ENCODE measurements at places on chromosomes 7 and 10. TPM values are rescaled to one million over a fixed set of nuclear protein-coding genes. Genes with fewer than 3 reads are reported as not detected.
A peak's percentile ranks its signal among the peaks of the same experiment; 100 is the strongest.

DNA sequence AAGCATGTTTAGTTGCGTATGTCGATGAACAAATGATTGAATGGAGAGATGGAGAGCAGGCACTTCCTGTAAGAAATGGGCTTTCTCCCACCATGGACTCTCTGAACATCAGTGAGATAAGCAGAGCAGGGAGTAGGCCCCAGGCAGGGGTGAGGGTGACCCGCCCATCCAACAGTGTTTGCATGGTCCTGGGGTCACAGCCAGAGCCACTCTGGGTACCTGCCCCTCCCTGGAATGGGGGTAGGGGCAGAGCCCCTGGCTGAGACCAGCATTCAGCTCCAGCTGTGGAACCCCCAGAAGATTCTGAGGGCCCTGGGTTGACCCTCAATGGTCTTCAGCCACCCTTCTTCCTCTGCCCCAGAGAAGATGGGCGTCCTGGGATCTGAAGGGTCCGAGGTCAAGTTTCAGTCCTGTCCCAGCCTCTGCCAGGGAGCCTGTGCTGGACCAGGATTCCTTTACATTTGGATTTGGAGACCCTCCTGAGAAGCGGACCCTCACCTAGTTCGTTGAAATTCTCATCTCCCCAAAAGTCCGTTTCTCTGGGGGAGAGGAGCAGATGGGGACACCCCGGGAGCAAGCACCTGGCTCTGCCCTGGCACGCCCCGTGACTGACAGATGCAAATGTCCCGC is 2.4 kb upstream of the FGF8 start:
- H3K4me1 ChIP-seq = peaks cover 53% of the 10 kb centered on the region
- no peak for DNase-seq
- peaks cover 5% of the 10 kb centered on the region for H3K36me3 ChIP-seq
- H3K4me3 ChIP-seq = no peak overlapping the region
- peaks cover 48% of the 10 kb centered on the region for H3K27me3 ChIP-seq

GRCh38 chr7:88226201-88226600 is 6.4 kb upstream of the SRI start:
- H3K36me3 ChIP-seq = no peaks in the 10 kb centered on the region
- H3K27ac ChIP-seq = no peak overlapping the region
- no peak for DNase-seq
- H3K4me1 ChIP-seq = peaks cover under 1% of the 10 kb centered on the region

GRCh38 chr10:6990891-6991290 is 410.8 kb upstream of the PRKCQ start:
- DNase-seq = no peak
- H3K27ac ChIP-seq = peak overlapping the region; percentile 33
- no peaks in the 10 kb centered on the region for H3K36me3 ChIP-seq
- H3K4me1 ChIP-seq = peaks cover 6% of the 10 kb centered on the region
- peaks cover 6% of the 10 kb centered on the region for H3K27me3 ChIP-seq
- no peak overlapping the region for H3K4me3 ChIP-seq

LRRC61 gene
- 12.8 TPM for total RNA-seq

SMO gene
- not detected for total RNA-seq

All from activated CD4-positive, alpha-beta T cell treated with anti-CD3 and anti-CD28 coated beads, Interleukin-2, amount 10 ng/mL, durations not matched to agents 7 days and 5 days (primary cell).